ENCODE measurements at places on chromosomes 13 and 19.

GRCh38 chr13:26310003-26310402 lies 56.1 kb downstream of the CDK8 start:
- no peak for DNase-seq

DNA sequence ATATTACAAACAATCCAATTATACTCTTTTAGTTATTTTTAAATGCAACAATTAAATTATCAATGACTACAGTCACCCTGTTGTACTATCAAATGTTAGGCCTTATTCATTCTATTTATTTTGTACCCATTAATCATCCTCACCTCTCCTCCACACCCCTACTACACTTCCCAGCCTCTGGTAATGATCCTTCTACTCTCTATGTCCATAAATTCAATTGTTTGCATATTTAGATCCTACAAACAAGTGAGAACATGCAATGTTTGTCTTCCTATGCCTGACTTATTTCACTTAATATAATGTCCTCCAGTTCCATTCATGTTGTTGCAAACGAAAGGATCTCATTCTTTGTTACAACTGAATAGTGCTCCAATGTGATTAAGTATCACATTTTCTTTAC lies 1414.6 kb downstream of the SLITRK1 start:
- no peak for DNase-seq

- no peak for DNase-seq
Observed at GRCh38 chr19:47494729-47495128, 10.7 kb upstream of the KPTN start.

DNA sequence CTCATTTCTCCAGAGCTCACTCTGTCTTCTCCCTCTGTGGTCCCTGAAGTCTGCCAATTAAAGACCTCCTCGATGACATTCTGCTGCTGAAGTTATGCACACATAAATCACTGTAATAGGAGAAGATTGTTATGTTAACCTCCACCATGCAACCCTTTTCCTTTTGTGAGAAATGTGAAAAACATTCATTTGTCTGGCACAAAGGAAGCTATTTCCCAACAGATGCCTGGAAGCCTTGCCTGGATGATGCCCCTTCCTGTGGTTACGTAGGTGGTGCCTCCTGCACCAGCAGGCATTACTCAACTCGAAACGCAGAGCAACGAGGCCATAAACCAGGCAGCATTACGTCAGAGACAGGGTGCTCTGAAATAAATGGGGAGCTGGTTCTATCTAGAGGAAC lies 327.4 kb upstream of the ZNF507 start:
- DNase-seq, result peak; percentile 96

- DNase-seq, result no peak
Observed at GRCh38 chr13:85303630-85304029, 495.6 kb downstream of the SLITRK6 start.

DNA sequence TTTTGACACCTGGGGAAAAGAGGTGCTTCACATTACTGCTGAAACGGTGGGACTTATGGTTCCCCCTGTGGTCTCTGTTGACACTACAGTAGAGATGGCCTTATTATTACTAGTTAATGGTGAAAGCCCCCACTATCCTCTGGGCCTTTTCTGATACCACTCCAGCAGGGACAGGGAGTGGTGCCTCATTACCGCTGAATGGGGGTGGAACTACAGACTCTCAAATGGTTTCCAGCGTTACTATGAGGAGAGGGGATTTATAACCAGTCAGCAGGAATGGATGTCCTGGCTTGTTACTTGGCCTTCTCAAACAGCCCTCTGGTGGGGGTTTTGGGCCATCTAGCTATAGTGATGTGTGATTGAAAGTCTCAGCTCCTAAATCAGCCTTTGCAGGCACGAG lies 96.7 kb upstream of the DIAPH3 start:
- no peak for DNase-seq

- no peak for DNase-seq
Observed at GRCh38 chr13:20192836-20193161, at the start of gene GJB2. Gene GJB2 (minus strand): TSS chr13:20192938. CDS start chr13:20189581, 3,357 bp downstream.

GRCh38 chr13:59641817-59642216 lies 521.9 kb downstream of the DIAPH3 start:
- peak; percentile 3 for DNase-seq

- peak; percentile 69 for DNase-seq
Observed at GRCh38 chr13:26062853-26063444, 11.1 kb upstream of the SHISA2 start.

GRCh38 chr13:91153372-91153771 lies 194.1 kb upstream of the MIR17HG start:
- DNase-seq, result no peak

DNA sequence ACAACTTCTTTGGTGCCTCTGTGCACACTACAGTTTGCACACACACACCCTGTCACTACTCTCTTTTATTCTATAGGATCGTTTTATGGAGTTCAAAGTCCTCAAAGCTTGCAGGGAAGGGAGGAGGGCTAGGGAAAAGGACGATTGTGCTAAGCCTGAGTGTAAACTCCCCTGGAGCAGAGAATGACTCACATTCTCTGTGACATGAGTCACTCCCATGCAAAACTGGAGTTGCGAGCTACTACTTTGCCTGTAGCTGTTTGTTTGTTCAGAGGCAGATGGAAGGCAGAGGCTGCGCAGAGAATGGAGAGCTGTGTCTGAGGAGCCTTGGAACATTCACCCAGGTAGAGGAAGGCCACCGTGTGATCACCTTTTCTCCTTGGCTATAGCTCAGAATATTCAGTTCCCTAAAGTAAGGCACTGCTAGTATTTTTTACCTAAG lies 80.5 kb upstream of the MBNL2 start:
- peak; percentile 79 for DNase-seq

DNA sequence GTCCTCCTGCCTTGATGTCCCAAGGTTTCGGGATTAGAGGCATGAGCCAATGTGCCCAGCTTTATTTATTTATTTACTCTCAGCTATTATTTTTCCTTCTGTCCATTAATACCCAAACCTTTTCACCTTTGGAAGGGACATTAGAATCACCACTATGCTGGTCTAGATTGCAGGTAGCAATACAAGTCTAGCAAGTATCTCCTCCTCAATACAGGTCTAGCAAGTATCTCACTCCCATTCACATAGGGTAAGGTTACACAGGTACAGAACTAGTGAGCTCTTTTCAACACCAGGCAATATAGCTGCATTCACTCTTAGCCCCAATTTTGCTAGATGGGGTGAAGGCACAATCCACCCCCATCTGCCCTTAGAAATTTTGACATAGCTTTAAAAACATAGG lies 17.4 kb upstream of the SPRYD7 start:
- no peak for DNase-seq

DNA sequence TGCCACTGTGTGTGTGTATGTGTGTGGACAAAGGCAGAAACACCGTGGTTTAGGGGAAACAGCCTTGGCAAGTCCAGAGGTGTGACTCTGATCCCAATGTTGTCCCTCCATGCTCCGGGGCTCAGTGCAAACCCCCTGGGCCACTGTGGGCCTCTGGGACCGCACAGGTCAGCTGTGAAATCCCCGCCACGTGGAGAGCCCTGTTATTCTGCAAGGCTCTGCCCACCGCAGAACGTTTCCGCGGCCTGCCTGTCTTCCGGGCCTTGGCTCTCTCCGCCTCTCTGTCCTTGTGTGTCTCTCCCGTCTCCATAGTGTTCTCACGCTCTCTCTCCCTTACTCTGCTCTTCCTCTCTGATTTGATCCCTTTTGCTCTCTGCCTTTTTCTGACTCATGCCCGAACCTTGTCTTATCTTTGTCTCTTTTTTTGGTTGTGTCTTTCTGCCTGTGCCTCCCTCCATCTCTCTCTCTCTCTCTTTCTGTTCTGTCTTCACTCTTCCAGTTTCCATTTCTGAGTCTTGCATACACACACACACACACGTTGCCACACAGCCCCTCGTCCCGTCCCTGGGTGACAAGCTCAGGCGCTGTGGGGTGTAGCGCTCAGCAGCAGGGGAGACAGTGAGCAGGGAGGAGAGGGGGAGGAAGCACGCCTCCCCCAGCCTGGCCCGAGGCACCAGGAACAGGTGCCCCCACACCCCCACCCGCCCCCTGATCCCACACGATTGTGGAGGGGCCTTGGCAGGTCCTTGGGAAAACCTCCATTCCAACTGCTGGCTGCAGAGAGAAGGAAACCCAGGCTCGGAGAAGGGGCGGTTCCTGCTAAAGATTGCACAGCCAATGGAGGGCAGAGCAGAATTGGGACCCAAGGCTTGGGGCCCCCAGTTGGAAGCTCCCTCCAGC lies 3.0 kb downstream of the TTYH1 start:
- no peak for DNase-seq

DNA sequence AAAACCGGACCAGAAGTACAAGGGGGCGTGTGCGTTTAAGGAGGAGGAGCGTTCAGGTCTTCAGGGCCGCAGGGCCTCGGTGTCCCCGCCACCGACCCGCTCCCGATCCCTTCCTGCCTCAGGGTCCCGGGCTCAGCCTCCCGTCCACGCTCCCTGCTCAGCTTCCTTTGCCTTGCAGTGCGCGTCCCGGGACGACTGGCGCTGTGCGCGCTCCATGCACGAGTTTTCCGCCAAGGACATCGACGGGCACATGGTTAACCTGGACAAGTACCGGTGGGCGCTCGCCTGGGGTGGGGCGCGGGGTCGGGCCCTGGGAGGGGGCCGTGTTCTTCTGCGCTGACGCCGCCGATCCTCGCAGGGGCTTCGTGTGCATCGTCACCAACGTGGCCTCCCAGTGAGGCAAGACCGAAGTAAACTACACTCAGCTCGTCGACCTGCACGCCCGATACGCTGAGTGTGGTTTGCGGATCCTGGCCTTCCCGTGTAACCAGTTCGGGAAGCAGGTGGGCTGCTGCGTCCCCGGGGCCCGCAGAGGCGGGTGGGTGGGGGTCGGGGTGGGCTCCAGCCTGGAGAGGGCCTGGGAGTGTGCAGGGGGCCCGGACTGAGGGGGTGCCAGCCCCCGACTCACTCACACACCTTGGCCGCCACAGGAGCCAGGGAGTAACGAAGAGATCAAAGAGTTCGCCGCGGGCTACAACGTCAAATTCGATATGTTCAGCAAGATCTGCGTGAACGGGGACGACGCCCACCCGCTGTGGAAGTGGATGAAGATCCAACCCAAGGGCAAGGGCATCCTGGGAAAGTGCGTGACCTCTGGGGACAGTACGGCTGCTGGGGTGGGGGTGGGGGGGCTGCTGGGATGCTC lies 1.4 kb downstream of the GPX4 start:
- DNase-seq, result no peak

DNA sequence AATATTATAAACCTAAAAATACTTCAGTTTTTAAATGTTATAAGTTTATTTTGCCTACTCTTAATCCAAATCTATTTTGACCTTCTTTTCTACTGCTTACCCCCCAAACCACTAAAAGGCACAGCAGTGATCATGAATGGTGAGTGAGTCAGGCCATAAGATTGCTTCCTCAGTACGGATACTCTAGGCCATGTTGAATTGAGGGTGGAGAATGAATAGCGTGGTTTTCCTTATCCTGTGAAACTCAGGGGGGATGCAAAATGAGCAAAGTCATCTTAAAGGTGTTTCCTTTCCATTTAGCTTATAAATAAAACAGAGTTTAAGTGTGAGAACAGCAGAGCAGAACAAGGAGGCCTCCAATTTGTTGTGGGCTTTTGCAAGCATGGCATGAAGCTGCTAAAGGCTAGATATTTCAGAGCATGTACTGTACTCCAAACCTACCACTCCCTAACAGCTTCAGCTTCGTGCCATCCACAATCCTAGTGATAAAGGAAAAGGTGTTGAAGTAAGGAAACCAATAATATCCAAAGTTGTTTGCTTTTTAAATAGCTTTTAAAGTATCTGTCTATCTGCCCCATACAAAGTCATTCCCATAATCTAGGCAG lies 25.0 kb downstream of the SERPINE3 start:
- DNase-seq, result peak; percentile 39

- no peak for DNase-seq
Observed at GRCh38 chr13:24887759-24888158, 123.8 kb downstream of the RNF17 start.

- DNase-seq, result peak; percentile 17
Observed at GRCh38 chr13:84821261-84821660, 939.0 kb upstream of the SLITRK1 start.

DNA sequence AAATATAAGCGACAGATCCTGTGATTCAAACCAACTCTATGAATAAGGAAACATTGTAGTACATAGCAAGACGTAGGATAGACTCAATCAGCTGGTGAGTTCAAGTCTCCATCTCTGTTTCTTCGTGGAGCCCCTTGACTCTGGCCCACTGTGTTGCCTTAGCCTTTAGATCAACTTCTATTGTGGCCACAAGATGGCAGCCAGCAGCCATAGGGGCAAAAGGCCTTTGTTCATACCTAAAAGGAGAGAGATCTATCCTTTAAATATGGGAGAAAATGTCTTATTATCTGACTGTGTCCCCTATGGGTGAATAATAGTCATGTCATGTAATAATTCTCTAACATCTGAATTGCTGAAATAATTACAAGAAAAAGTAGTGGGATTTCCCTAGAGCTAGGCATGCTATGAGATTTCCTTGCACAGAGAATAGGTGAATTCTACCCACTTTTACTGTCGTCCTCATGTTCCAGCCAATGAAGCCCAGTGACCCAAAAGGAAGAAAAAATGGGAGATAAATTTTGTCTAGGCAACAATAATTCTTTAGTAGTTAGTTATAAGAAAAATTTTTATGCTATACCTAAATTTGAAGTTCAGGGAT lies 129.4 kb downstream of the PCDH20 start:
- peak; percentile 38 for DNase-seq

Data from kidney glomerular epithelial cell (primary cell).